Esophagus muscularis mucosa (tissue), 4 donors: ENCODE measurements at places on chromosomes 12 and 14. TPM values are rescaled to one million over a fixed set of nuclear protein-coding genes. Genes with fewer than 3 reads are reported as not detected.

The TAS2R30 gene
- 5.8 TPM for total RNA-seq

The OTOGL gene
- 0.83 TPM for total RNA-seq

- H3K36me3 ChIP-seq, result no peaks in the 10 kb centered on the region
- DNase-seq, result no peak
- H3K4me1 ChIP-seq, result peaks cover 5% of the 10 kb centered on the region
- H3K27ac ChIP-seq, result no peak overlapping the region
Measured at GRCh38 chr14:42140831-42141279, 534.2 kb downstream of the LRFN5 start.

The RNASE7 gene
- not detected for total RNA-seq

- no peaks in the 10 kb centered on the region for H3K36me3 ChIP-seq
- H3K27ac ChIP-seq, result peak overlapping the region; percentile 77
- H3K4me3 ChIP-seq, result no peak overlapping the region
Measured at GRCh38 chr12:68319988-68320623, 12.1 kb downstream of the MDM1 start.

- H3K27ac ChIP-seq, result peak overlapping the region; percentile 89
- no peak for DNase-seq
- no peaks in the 10 kb centered on the region for H3K36me3 ChIP-seq
- no peaks in the 10 kb centered on the region for H3K27me3 ChIP-seq
- peaks cover 90% of the 10 kb centered on the region for H3K4me1 ChIP-seq
Measured at GRCh38 chr14:103716091-103716801, 636 bp downstream of the ZFYVE21 start.

GRCh38 chr12:78651755-78652154 is 212.8 kb upstream of the SYT1 start:
- H3K27me3 ChIP-seq, result no peaks in the 10 kb centered on the region
- DNase-seq, result no peak
- no peaks in the 10 kb centered on the region for H3K4me1 ChIP-seq
- no peak overlapping the region for H3K27ac ChIP-seq
- no peaks in the 10 kb centered on the region for H3K36me3 ChIP-seq

The DTX1 gene
- total RNA-seq, result 6.1 TPM

- peaks cover 6% of the 10 kb centered on the region for H3K4me1 ChIP-seq
- DNase-seq, result no peak
- H3K27me3 ChIP-seq, result no peaks in the 10 kb centered on the region
- H3K27ac ChIP-seq, result no peak overlapping the region
- H3K36me3 ChIP-seq, result no peaks in the 10 kb centered on the region
Measured at GRCh38 chr12:100555722-100556121, 17.8 kb upstream of the GAS2L3 start.

The KCNMB4 gene
- 6.6 TPM for total RNA-seq

- peaks cover 67% of the 10 kb centered on the region for H3K4me1 ChIP-seq
- H3K36me3 ChIP-seq, result no peaks in the 10 kb centered on the region
- H3K4me3 ChIP-seq, result no peak overlapping the region
- DNase-seq, result no peak
Measured at GRCh38 chr12:50567926-50568325, 63.1 kb downstream of the DIP2B start.

DNA sequence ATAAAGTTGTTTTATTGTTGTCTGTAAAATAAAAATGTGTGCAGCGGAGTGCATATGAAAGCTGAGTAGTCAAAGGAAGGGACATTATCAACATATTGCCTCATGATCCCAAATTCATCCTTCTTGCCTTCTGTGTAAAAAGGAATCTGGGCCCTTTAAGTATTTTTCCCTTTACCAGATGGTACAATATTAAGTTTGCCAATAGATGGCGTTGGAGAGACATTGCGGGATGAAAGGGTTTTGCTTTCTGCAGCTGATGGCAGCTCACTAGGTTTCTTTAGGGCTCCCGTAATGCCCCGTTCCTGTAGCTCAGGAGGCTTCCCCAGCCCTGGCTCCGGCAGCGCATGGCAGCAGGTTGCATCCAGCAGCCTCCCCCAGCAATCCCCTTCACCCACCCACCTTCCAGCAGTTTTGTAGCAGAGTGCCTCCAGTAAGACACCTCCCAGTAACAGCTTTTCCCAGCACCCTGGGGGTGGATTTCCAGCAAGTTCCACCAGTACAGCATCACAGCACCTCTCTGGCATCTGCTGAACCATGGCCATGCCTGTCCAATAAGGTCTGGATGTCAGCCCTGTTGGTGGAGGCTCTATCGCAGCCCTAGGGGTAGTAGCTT is 354.4 kb downstream of the MED13L start:
- H3K36me3 ChIP-seq, result no peaks in the 10 kb centered on the region
- H3K27me3 ChIP-seq, result peaks cover 53% of the 10 kb centered on the region
- no peaks in the 10 kb centered on the region for H3K4me1 ChIP-seq
- no peak for DNase-seq
- no peak overlapping the region for H3K4me3 ChIP-seq

The OAS1 gene
- 9.9 TPM for total RNA-seq

The SCNN1A gene
- total RNA-seq, result 1.5 TPM

- no peaks in the 10 kb centered on the region for H3K27me3 ChIP-seq
- DNase-seq, result no peak
- H3K4me1 ChIP-seq, result peaks cover 19% of the 10 kb centered on the region
- H3K27ac ChIP-seq, result no peak overlapping the region
Measured at GRCh38 chr12:65392491-65392890, 114.0 kb downstream of the MSRB3 start.
